ENCODE measurements at places on chromosomes 3 and 15. TPM values are rescaled to one million over a fixed set of nuclear protein-coding genes. Genes with fewer than 3 reads are reported as not detected.

FGF7 gene
- not detected for polyA plus RNA-seq

UBAP1L gene
- 0.26 TPM for polyA plus RNA-seq

DNA sequence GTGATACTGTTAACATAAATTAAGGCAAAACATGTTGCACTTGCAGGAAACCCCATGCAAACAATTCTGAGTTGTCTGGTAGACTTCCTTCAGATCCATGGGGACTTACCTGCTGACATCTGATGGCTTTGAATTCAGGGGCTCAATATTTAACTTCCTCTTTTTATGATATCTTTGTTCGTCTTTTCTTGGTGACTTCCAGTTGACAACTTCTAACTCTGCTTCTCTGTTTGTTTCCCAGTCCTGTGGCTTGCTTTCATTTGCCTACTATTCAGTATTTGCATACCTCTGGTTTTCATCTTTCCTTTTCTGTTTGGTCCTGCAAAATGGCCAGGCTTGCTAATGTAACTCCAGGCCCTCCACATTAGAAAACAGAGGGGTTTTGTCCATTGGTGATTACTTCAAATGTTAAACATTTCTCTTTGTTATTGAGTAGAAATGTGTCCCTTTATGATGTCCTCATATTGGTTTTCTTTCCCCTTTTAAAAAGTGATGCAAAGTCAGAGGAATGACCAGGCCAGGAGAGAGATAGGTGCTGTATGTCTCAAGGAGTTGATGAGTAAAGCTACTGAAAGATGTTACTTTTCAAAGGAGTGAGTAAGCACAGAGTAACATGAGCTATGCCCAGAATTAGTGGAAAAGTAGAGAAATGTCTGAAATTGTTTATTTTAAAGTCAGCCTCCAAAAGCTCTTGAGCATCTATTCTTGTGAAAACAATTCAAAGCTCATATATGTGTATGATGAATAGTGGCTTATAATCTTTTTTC lies 335.9 kb downstream of the LPP start:
- no peak for DNase-seq

GRCh38 chr3:141860766-141861513 lies 15.5 kb upstream of the ATP1B3 start:
- DNase-seq = no peak

DNA sequence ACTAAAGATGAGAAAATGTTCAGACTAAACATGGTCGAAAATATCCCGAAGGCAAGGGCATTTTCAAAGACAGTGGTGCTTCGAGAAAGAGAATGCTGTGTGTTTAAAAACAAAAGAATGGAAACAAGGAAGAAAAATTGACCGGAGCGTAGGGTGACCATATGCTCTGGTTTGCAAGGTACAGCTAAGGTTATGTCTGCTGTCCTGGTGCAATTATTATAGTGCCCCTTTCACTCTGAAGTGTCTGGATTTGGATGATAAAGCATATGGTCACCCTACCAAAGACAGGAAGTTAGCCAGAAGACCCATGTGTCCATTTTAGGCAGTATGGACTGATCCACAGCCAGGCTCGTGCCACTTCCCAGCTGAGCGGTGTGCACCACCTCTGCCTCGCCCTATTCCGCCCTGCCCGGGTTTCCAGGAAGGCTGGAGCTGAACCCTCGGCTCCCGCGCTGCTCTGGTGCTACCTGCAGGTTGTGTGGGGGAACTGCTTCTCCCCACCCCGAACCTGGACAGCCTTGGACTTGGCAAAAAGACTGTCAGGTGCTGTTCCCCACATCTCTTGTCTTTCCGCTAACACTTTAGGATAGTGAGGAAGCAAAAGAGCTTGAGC lies 25.2 kb downstream of the GOLGA6D start:
- no peak for DNase-seq

DNA sequence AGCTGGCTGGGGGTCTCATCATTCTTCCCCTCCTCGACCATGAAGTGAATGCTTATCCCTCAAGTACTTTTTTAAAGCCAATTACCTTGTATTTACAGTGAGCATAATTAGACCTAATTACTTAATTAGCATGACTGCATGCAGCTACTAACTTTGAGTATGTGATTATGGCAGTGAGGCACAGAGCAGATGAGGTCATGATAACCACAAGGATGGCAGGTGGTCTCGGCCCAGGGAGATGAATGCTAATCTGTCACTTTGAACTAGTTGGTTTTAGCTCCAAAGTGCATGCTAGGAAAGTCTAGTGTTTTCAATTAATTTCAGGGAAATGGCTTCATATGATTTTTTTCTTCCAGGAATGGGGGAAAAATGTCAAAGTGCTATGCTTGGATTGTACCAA lies 233.8 kb downstream of the NTRK3 start:
- no peak for DNase-seq

GRCh38 chr3:126129398-126129891 lies 45.5 kb upstream of the SLC41A3 start:
- no peak for DNase-seq

ISLR gene
- polyA plus RNA-seq = not detected

DNA sequence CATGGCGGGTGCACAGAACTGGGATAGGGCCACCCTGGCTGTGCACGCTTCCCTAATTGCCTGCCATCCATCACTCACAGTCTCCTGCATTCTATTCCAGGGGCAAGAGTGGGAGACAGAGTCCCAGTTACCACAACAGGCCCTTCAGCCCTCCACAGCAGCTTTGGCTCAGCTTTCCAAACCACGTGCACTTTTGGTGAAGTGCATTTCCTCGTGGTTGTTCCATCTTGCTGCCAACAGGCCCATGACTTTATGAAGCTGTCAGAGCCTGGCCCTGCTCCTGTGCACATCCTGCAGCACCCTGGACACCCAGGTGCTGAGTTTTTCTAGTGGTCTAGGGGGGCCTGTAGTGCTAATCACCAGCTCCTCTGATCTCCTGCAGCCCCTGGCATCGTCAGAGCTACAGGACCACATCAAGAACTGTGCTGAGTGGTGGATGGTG lies 110.2 kb downstream of the ADCY5 start:
- no peak for DNase-seq

GRCh38 chr3:113747283-113748046 lies 630 bp downstream of the ATP6V1A start:
- DNase-seq = no peak

DNA sequence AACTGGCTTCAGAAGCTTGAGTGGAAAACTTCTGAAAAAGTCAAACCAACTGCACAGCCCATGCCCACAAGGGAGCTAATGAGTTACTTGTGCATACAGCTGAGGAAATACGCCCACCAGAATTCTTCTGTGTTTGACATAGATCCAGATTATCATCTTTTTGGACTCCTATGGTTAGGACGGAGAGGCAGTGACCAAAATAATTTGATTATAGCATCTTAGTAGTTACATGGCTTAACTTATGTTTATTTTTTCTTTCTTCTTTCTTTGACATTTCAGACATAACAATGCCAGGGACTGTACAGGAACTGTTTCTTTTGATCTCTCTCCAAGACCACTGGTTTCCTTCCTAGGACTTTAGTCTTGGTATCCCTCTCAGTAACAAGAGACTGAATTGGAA lies 246.1 kb upstream of the RASGRP1 start:
- DNase-seq = no peak

- DNase-seq = no peak
These were observed 182.8 kb downstream of the TLE3 start for GRCh38 chr15:69914960-69915359.

GRCh38 chr15:63322541-63322940 lies 45.1 kb downstream of the APH1B start:
- DNase-seq = no peak

DNA sequence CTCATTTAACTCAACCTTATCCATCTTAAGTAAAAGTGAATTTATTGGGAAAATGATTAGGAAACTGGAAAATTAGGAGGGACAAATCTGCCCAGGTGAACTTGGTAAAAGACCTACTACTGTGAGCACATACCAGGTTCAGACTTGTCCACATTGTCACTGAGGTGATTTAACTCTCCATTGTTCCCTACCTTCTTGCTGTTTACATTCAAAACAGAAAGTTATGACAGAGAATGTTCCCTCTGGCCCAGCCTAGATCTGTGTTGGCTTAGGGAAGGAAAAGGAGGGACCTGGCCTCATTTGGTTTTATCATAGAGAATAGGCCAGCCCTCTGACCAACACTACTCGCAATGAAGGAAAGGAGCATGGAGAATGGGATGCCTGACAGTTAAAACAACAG lies 117.6 kb downstream of the SATB1 start:
- DNase-seq = no peak

DNA sequence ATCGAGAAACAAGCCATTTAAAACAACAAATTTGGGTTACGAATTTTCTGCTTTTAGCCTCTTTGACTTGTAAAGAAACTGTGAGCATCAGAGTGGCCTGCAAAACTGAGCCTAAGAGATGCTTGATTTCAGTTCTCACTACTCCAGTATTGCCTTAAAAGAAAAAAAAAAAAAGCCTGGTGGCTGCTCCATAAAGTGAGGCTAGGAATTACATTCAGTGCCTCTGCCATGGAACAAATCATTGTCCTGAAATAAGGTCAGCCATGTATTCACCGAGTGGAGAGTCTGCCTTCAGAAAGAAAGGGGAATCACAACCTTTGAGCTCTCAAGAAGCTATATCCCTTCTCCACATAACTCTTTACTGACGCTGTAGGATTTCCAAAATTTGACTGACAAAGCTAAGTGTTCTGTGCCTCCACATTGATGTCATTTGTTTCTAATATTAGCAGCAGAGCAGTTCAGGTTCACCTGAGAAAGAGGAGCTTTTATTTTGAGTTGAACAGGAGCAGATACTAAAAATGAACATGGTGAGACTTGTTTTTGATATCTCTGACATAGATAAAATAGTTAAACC lies 137.3 kb downstream of the SSR3 start:
- no peak for DNase-seq

DNA sequence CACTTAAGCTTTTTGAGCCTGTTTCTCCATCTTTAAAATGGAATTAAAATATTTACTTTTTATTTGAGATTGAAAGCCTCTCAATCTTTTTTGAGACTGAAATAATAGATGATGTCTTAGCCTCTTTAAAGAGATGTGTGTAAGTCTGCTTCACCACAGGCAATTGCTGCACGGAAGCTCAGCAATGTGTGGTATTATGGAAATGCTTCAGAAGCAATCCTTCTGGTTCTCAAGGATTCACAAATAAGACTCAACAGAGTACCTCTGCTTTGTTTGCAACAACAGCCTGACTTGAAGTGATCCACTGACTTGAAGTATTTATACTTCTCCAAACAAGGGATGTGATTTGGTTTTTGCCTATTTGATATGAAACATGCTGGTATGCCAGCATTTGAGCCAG lies 332.0 kb upstream of the RASGRP1 start:
- DNase-seq = no peak

DNA sequence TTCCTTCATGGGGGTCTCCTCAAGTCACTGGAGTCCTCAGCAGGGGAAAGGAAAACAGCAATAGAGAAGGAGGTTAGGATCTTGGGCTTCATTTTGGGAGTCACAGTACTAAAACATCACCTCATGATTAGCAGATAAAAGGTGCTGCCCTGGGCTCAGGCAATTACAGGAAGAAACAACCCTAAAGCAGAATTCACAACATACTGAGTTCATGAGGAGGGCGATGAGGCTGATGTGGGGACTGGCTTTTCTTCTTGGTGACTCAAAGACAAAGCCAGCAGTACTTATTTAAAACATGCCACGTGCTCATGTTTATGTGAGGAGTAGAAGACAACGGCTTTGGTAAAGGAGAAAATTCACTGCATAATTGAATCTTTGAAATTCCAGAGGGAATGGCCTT lies 822.3 kb upstream of the CFAP20DC start:
- no peak for DNase-seq

DNA sequence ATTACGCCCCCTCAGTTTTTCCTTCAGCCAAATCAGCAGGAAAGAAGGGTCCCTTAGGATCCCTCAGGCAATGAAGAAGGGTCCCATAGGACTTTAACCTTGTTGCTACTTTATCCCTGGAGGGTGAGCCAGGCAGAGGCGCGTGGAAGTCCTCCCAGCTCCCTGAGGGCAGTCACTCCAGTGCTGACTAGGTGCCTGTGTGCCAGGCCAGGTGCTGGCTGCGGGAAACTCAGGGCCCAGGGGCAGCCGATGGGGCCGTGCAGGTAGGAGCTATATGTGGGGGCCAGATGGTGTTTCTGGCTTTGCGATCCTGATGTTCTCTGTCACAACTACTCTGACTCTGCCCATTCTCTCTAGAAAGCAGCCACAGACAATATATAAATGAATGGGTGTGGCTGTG lies 42.8 kb upstream of the IQSEC1 start:
- DNase-seq = no peak

BCL2A1 gene
- polyA plus RNA-seq = 12.2 TPM

SLC15A2 gene
- 0.28 TPM for polyA plus RNA-seq

- DNase-seq = no peak
These were observed 2.2 kb downstream of the KCTD6 start for GRCh38 chr3:58494107-58494506.

- no peak for DNase-seq
These were observed 91.0 kb upstream of the LINGO1 start for GRCh38 chr15:77723756-77724155.

DNA sequence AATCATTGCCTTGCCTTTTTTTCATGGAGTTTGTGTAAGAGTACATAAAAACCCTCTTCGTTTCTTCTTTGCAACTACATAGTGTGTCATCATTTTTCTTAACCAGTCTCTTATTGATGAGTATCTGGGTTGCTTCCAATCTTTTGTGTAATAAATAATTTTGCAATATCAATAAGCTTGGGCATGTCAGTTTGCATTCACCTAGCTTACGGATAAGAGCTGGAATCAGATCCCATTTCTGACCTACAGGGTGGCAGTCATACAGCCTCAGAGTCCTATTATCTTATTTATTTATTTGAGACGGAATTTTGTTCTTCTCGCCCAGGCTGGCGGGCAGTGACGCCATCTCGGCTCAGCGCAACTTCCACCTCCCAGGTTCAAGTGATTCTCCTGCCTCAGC lies 18.3 kb downstream of the ANP32A start:
- DNase-seq = no peak

GRCh38 chr3:141608438-141608837 lies 121.6 kb downstream of the RASA2 start:
- no peak for DNase-seq

HTR3E gene
- not detected for polyA plus RNA-seq

TPRG1 gene
- polyA plus RNA-seq = 0.38 TPM

DNA sequence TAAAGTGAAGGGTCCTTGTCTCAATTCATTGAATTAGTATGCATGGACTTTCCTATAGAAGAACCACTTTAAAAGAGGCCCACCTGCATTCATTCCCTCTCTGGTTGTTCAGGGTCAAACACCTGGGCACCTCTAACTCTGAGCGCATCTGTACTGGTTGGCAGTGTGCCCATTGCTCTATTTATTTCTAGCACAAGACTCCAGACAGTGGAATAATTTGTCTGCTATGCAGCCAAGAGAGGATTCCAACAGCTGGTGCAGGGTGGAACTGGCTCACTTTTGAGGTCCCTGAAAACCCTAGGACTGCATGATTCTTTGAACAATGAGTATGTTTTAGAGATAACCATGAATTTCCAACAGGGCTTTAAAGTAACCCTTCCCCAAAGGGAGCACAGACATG lies 57.9 kb downstream of the CCDC33 start:
- no peak for DNase-seq

- DNase-seq = no peak
These were observed 224.8 kb upstream of the NANOGP8 start for GRCh38 chr15:35309886-35310285.

MESD gene
- 32.1 TPM for polyA plus RNA-seq

GRCh38 chr3:108493862-108494261 lies 16.5 kb downstream of the MYH15 start:
- DNase-seq = no peak

GRCh38 chr3:32831791-32832190 lies 14.0 kb downstream of the TRIM71 start:
- no peak for DNase-seq

TTLL13 gene
- polyA plus RNA-seq = 0.24 TPM

GRCh38 chr3:143040261-143040879 lies 39.0 kb downstream of the U2SURP start:
- no peak for DNase-seq

- no peak for DNase-seq
These were observed 38.5 kb upstream of the SPTSSB start for GRCh38 chr3:161409858-161410257.
